IPS DF 19.7 (cell line): ENCODE measurements at places on chromosomes 3 and 15.

- no peak for DNase-seq
These were observed 57.5 kb downstream of the CADPS start for GRCh38 chr3:62817678-62818077.

DNA sequence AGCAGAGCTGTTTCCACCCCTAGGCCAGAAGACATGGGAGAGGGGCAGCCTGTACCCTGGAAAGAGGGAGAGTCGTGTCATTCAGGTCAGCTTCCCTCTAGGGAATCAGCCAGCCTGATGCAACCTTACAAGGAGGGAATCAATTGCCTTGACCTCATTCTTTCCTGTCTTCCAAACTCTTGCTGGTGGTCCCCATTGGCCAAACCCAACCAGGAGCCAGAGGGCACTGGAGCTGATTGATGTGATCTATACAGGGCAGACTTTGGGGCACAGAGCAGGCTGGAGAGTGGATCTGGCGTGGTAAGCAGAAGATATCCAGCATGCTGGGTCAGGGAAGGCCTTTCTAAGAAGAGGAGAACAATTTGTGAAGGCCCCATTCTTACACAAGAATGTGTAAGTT lies 19.1 kb upstream of the MAGEF1 start:
- DNase-seq = no peak

DNA sequence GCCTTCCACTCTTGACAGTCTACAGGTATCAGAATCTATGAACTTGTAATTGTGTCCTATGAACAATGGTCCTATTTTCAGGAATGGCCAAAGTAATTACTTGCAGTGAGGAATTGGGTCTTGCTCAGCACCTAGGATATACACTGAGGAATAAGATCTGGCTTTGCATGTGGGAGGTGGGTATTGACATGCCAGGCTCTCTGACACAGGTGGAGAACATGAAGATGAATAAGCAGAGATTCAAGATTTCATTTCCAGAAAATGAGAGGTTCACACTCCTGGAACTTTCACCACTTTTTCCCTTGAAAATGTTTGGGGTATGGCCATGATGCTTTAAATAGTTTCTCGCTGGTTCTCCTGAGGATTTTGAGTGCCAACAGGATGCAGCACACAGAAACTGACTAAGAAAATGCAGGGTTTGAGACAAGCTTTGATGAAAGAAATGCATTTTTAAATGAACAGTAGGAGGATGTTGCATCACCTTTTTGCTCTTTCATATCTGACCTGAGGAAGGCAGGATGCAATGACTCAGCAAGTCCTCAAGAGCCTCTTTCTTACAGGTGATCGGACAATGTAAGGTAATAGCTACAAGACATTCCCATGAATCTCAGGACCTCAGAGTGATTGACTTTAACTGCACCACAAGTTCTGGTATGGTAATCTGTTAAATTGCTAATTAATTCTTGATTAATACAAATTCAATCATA lies 3.7 kb downstream of the HRG start:
- DNase-seq = no peak

- no peak for DNase-seq
These were observed 112.0 kb upstream of the SLC7A14 start for GRCh38 chr3:170697908-170698307.

DNA sequence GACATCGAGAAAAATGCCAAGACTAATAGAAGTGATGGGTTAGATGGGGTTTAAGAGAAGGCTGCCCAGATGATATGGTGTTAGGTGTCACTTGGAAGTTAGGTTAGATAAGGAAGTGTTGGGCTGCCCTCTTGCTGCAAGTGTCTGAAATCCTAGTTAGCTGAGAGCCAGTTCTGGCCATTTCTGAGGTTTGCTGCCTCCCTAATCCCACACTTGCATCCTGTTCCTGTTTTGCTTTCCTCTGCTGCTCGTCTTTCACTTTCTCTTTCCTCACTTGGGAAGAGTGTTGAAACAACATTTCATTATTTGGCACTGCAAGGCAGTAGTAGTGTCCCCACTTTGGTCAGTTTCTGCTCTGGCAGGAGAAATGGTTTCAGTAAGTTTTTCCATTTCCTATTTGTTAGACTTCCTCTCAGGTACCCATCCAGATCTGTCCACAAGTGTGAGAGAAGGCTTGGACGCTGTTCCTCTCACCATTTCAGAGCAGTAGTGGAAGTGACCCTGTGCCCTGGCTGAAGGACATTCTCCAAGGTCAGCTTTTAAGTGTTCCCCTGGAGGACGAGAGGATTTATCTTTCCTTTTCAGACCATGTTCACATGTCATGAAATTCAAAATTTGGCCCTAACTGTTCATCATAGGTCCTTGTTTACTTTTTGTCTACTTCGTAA lies 93.3 kb downstream of the ADAMTSL3 start:
- DNase-seq = peak; percentile 23

- DNase-seq = no peak
These were observed 76.3 kb upstream of the ARHGEF3 start for GRCh38 chr3:56878074-56878473.
